ENCODE measurements at places on chromosomes 2 and 18.
A peak's percentile ranks its signal among the peaks of the same experiment; 100 is the strongest.

DNA sequence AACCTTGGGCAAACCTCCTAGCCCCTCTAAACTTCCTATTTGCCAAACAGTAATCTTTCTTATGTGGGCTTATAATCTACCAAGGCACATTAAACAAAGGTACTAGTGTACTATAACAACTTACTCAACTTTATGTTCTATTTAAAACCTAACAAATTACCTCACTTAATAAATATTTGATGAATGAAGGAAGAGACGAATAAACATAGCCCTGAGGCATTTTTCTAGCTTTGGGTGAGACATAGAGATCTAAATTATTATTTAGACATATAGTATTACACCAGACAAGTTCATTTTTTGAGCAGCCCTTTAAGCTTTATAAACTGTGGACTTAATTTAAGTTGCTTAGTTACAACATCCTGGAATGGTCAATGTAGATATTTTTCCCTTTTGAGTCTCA lies 104.6 kb downstream of the UNC80 start:
- DNase-seq: no peak

GRCh38 chr2:170972296-170973224 lies 43.5 kb downstream of the GORASP2 start:
- DNase-seq: no peak

GRCh38 chr2:228983700-228984099 lies 287.4 kb downstream of the PID1 start:
- DNase-seq: no peak

DNA sequence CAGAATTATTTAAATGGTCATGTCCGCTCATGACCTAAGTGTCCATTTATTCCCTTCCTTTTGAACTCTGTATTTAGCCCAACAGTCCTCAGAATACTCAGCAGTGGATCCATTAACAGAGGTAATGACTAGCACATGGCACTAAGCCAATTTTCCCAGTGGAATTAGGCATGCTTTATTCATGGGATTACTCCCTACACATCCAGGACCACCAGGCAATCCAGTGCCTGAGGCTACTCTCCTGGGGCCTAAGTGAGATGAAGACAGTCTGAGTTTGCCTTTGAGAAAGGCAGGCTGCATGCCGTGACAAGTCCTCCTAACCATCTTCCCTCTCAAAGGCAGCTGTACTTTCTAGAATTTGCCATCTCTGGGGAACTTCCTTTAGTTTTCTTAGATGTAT lies 128.6 kb downstream of the SPOPL start:
- no peak for DNase-seq

DNA sequence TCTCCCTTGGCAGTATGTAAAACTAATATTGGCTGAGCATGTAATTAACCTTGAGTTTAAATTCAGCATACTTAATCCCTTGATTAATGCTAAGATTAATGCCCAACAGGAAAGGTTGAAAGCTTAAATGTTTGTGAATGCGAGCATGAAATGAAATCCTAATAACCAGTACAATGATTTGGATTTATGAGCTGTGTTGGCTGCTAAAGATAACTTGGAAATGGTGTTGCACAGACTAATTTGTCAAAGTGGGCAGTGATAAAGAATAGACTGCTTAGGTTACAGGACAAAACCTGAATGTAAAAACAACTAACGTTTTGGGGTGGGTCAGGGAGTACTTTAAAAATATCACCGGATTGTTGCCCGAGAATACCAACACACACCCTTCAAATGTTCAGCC lies 70.6 kb downstream of the MGAT5 start:
- DNase-seq: no peak

- no peak for DNase-seq
These were observed 6.1 kb downstream of the PTGR3 start for GRCh38 chr18:75202696-75203365.

DNA sequence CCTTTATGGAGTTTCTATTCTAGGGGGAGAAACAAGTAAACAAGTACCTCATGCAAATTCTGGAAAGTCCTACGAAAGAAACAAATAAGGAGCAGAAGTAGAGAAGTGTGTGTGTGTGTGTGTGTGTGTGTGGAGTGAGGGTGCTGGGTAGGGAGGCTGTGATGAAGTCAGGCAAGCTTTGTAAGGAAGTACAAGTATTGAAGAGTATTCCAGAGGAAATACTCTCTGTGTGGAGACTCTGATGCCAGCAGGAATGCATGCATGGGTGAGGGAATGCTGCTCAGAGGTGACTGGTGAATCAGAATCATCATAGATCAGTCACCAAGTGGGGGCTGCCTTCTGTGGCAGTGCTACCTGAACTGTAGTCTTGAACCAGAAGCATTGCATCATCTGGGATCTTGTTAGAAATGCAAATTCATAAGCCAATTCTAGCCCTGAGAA lies 34.5 kb downstream of the SLC4A3 start:
- DNase-seq: peak; percentile 33

DNA sequence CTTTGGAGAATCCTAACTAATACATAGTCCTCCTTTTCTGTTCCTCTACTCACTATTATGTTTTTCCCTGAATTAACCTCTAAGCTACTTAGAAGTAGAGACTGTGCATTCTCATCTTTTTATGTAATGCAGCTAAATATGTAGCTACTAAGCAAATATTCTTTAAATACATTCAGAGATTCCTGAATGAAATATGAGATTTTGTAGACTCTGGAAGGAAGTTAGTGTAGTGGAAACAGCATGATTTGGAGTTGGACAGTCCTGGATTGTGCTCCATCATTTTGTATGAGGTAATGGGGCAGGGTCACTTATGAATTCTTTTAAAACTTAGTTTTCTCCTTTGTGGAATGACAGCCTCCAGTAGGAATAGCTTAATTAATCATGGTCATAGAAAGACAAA lies 24.7 kb upstream of the NT5C1B start:
- DNase-seq: peak; percentile 75

- peak; percentile 30 for DNase-seq
These were observed 42.3 kb downstream of the XRCC5 start for GRCh38 chr2:216151313-216152025.

DNA sequence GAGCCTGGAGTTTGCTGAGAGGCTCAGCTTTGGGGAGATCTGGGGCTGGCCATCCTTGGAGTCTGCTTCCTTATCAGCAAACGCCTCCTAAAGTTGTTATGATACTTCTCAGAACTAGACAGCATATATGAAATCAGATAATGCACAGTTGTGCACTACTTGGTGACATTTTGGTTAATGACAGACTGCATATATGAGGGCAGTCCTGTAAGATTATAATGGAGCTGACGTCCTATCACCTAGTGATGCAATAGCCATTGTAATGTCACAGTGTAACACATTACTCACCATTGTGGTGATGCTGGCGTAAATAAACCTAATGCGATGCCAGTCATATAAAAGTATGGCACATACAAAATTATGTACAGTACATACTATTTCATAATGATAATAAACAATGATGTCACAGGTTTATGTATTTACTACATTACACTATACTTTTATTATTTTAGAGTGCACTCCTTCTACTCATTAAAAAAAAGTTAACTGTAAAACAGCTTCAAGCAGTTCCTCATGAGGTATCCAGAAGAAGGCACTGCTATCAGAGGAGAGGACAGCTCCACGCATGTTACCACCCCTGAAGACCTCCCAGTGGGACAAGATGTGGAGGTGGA lies 298.1 kb upstream of the REV1 start:
- DNase-seq: no peak

DNA sequence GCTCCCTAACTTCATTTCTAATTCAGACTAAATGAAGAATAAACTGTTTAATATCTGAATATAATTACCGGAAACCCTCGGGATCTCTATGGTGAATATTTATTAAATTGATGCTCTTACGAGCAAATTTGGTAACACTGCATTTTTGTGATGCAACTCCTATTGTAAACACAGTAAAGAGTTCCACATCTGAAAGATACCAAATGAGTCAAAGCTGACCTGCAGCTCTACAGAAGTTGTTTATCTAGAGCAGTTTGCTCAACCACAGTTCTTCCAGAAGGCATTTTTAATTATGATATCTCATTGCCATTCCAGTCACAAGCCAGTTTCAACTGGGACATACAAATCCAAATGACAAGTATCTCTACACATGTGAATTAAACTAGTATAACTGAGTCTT lies 129.7 kb downstream of the PKP4 start:
- peak; percentile 67 for DNase-seq

DNA sequence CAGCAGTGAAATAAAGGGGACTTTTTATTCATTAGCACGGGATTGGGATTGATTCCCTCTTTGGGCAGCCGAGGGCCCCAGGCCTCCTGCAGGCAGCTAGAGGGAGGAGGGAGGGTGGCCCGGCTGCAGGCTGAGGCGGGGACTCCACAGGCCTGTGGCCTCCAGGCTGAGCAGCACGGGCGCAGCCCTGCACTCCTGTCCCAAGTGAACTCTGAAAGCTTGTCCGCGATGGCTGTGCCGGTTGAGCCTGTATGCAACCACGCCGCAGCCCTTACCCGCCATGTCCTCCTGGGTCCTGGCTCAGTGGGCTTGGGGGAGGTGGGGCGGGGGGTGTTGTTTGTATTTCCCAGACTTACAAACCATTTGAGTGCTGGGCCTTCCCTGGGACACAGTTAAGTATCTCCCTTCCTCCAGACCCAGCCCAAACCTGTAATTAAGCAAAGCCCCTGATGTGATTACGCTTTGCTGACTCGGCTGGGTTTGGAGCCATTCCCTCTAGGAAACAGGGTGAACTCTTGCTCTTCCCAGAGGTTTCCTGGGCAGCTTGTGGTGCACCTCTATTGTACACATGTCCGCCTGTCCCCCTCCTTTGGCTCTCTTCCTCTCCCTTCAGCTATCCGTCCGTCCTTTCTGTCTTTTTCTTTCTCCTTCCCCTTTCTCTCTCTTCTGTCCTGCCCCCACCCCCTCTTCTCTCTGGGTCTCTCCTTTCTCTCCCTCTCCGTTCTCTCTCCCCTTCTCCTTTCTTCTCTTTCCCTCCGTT lies 5.3 kb downstream of the GLI2 start:
- DNase-seq: peak; percentile 65

DNA sequence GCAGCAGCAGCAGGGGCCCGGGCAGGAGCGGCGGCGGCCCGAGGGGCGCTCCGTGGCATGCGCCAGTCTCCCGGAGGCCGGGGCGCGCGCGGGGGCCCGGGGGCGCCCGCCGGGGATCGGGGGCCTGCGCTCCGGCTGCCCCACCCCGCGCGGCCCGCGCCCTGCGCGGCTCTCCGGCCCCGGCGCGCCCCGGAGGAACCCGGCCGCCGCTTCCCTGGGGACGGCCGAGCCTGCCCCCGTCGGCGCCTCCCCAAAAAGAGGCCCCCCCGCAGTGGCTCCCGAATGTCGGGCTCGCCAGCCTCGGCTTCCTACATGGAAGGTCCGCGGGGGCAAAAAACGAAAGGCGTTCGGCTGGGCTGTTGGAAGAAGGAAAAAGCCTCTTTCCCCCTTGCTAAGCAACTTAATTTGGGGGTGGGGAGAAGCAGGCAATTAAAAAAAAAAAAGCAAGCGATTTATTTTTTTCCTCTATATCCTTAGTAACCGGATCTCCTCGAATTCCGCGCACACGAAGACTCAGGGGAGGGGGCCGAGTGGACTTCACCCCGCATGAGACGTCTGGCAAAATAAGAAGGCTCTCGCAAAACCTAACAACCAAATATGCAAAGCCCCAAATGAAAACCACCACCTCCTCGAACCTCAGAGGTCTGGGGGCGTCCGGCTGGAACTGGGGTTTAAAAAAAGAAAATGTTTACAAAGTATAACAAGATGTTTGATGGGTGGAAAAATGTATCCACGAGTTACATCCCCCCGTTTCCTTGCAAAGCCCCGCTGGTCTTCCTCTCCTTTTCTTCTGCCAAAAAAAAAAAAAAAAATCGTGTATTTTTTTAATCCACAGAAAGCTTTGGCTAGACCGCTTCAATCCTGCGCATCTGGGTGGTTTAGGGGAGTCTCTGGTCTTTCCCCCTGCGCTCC lies at the start of gene SMAD7:
Gene SMAD7 (minus strand): TSS at position 430 of the 912 bp plus-strand sequence. CDS start 541 bp downstream, outside the sequence.
- DNase-seq: no peak

DNA sequence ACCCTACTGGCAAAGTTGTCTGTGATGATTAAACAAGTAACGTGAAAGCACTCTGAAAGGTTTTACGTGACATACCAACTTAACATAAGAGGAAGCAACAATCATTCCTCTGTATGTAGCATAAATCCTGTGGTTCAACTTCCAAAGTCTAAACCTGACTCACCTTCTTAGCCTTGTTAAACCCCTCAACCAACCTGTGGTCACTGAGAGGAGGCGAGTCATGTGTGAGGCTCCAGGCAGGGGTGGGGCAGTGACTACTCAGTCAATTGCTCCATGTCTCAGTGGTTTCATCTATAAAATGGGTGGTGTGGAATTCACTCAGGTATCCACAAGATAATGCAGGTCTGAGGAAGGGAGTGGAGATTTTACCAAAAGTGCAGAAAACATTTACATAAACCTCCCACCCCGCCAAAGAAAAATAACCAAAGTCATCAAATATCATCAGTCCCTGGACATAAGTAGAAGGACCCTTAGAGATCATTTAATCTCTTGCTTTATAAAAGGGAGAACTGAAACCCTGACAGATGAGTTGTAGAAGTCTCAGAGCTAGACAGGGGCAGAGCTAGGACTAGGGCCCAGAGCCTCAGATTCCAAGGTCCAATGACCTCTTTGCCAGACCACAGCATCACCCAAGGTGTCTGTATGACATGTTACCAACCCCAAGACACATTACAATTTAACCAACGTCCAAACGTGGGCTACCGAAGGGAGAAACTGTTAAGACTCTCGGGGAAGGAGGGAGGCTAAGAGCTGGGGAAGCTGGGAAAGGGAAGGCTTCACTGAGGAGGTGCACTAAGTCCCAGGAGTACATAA lies 3.7 kb upstream of the PCBP1 start:
- peak; percentile 24 for DNase-seq

DNA sequence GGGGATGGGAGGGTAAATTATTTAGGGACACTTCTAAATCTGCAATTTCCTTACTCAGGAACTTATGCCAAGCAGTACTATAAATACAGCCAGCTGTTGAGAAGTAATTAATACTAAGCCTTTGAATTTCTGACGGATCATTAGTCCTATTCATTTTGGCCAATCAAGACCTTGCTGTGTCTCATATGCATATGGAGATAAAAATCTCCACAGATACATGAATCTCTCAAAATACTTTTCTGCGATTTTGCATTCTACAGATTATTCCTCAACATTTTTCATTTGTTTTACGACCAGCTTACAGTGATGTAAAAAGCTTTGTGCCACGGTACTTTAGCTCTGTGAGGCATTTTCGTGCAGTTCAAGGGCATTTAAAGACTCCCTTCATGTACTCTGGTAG lies 16.7 kb downstream of the LANCL1 start:
- DNase-seq: no peak

DNA sequence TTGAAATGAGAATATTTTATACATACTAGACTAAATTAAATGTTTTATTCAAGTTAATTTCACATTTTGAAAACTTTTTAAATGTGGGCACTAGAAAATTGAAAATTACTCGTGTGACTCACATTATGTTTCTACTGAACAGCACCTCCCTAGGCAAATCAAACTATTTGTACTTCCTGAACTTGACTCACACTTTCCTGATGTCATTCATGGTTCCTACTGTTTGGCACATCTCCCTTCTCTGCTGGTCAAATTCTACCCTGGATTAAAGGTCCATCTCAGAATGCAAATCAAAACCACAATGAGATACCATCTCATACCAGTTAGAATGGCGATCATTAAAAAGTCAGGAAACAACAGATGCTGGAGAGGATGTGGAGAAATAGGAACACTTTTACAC lies 16.7 kb downstream of the LHCGR start:
- peak; percentile 63 for DNase-seq
